Right lobe of liver (tissue), 6 donors: ENCODE measurements at places on chromosomes 1 and 21. TPM values are rescaled to one million over a fixed set of nuclear protein-coding genes. Genes with fewer than 3 reads are reported as not detected.

DNA sequence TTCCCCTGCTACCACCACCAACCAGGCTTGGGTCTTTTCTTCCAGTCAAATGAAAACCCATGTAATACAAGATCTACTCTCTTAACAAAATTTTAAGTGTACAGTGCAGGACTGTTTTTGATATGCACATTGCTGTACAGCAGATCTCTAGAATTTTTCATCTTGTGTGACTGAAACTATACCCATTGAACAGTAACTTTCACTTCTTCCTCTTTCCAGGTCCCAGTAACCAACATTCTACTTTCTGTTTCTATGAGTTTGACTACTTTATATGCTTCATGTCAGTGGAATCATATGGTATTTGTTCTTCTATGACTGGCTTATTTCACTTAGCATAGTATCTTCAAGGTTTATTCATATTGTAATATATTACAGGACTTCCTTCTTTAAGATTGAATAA is 45.3 kb upstream of the PLPPR4 start:
- H3K27me3 ChIP-seq, result no peaks in the 10 kb centered on the region
- DNase-seq, result no peak
- H3K27ac ChIP-seq, result no peak overlapping the region

GRCh38 chr1:89287181-89288050 is 14.8 kb upstream of the GBP5 start:
- no peaks in the 10 kb centered on the region for H3K27me3 ChIP-seq
- no peak overlapping the region for H3K4me3 ChIP-seq
- no peaks in the 10 kb centered on the region for H3K36me3 ChIP-seq
- H3K27ac ChIP-seq, result peak overlapping the region; percentile 7
- no peaks in the 10 kb centered on the region for H3K4me1 ChIP-seq
- DNase-seq, result no peak

PROX1 gene
- 79.6 TPM for total RNA-seq

CLEC20A gene
- total RNA-seq, result not detected

SH3BGR gene
- 4.9 TPM for total RNA-seq

TFAP2E gene
- total RNA-seq, result not detected
